ENCODE measurements at places on chromosomes 16 and 17.

- DNase-seq, result no peak
These were observed 7.7 kb downstream of the ATXN2L start for GRCh38 chr16:28830531-28830930.

GRCh38 chr17:9788601-9789000 is 2.8 kb downstream of the DHRS7C start:
- no peak for DNase-seq

GRCh38 chr17:42135664-42136653 is 13.4 kb downstream of the HSPB9 start:
- peak; percentile 70 for DNase-seq

GRCh38 chr17:28226563-28227315 is 92.3 kb upstream of the TMEM97 start:
- DNase-seq, result no peak

- DNase-seq, result no peak
These were observed 53.4 kb downstream of the ACTG1 start for GRCh38 chr17:81459224-81459623.

GRCh38 chr17:42167807-42168206 is 13.0 kb upstream of the RAB5C start:
- DNase-seq, result no peak
